Fibroblast of skin of abdomen (primary cell): ENCODE measurements at places on chromosomes 2 and 18.

- no peak for DNase-seq
Observed at GRCh38 chr18:35835833-35836232, 136.6 kb upstream of the RMP24 start.

- DNase-seq: peak; percentile 81
Observed at GRCh38 chr18:68275616-68276015, 439.3 kb downstream of the TMX3 start.

DNA sequence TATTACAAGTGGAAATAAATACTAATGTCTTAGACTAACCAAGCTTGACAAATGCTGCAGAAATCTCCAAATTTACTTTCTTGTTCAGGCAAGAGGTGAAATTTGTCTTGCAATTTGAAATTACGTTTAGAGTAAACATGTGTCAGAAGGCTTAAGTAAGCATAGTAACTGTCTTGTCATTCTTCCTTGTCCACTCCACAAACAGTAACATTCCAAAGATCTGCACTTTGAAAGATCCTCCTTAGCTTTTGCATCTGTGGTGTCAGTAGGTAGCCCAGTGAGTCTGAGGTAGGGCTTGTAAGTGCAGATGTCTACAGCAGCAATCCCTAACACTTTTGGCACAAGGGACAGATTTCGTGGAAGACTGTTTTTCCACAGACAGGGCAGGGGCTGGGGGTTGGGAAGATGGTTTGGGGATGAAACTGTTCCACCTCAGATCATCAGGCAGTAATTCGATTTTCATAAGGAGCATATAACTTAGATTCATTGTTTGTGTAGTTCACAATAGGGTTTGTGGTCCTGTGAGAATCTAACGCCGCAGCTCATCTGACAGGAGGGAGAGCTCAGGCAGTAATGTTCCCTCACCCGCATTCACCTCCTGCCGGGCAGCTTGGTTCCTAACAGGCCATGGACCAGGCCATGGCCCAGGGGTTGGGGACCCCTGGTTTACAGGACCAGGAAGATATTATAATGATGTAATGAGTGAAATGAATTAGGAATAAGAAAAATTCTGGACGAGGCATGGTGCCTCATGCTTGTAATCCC, 18.6 kb downstream of the RASGRP3 start:
- DNase-seq: no peak

- DNase-seq: no peak
Observed at GRCh38 chr18:74436158-74436769, 20.8 kb downstream of the DIPK1C start.

- DNase-seq: peak; percentile 35
Observed at GRCh38 chr2:223837287-223838061, at the start of gene AP1S3. Gene AP1S3 (minus strand): TSS chr2:223837582. CDS start chr2:223837450, 132 bp downstream.

DNA sequence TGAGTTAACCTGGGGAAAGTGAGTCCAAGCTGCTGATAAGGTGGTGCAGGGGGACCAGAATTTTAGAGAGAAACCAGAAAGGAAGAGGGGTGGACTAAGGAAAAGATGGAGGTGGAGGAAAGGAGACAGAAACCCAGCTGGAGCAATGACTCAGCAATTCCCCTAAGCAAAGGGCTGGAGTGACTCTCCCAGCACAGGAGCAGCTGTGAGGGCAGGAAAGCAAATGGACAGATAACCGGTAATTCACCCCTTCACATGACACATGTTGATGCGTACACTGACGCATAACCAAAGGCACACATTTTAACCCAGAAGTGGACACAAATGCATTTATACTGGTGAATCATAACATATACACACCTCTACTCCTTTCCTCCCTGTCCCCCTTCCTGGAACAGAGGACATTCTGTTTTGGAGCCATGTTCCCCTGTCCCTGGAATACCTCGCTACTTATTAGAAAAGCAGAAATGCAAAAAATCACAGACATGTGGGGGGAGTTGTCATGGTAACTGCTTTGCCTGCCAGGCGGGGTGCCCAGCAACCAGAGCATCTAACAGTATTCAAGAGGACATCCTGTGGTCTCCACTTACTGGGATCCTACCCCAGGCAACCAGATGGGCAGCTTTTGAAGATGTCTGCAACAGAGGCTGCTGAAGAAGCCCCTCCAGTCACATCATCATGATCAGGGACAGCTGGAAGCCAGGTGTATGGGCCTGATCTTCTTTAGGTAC, 4.7 kb downstream of the CDK5R2 start:
- DNase-seq: peak; percentile 53

DNA sequence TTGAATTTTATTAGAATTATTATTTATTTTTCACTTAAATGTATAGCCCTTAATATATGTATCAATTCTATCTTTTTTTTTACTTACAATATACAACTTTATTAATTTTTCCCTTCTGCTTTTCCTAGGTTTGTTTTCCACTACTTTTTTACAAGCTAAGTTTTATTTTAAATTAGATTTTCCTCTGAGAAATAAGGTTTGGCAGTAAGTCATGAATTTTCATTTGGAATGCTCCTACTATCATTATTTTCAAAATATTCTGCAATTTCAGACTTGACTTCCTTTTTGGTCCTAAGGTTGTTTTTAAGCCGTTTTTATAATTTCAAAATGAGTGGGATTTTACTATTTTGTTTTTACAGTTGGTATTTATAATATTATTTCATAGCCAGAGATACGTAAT, 222.8 kb upstream of the PIEZO2 start:
- DNase-seq: no peak

- peak; percentile 89 for DNase-seq
Observed at GRCh38 chr2:168210895-168211570, 36.4 kb downstream of the STK39 start.

DNA sequence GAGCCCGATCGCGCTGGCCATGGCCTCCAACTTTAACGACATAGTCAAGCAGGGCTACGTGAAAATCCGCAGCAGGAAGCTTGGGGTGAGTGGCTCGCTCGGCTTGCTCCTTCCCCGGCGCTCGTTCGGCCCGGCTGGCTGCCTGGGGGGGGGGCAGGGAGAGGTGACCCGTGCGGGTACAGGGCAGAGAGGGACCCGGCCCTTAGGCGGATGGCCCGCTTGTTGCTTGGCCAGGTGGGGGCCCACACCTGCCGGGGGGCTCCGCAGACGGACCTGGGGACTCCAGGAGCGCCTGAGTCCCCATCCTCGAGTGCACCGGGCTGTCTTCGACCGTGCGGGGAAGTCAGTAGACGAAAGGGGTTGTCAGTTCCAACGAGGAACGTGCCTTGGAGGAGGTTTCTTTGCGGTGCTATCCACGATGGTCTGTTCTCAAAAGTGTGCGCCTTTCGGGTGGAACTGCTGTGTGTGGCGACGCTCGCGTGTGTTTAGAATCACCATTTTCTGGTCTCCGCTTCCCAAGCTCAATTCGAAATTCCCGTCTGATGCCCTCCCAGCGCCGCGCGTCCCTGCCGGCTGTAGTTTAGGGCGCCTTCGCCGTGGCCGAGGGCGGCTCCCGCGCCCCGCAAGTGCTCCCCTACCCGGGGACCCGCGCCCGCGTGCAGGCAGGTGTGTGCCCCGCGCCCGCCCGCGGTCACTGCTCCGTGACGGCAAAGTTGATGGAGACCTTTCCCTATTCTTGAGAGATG, 711 bp downstream of the DOK6 start:
- DNase-seq: peak; percentile 10

- peak; percentile 93 for DNase-seq
Observed at GRCh38 chr2:31233741-31234682, at the start of gene EHD3. Gene EHD3 (plus strand): TSS chr2:31234152. CDS start chr2:31234622, 470 bp downstream.

- DNase-seq: no peak
Observed at GRCh38 chr18:4017480-4017879, 437.6 kb downstream of the DLGAP1 start.

GRCh38 chr18:75360215-75360614, 67.3 kb downstream of the SMIM21 start:
- DNase-seq: no peak

DNA sequence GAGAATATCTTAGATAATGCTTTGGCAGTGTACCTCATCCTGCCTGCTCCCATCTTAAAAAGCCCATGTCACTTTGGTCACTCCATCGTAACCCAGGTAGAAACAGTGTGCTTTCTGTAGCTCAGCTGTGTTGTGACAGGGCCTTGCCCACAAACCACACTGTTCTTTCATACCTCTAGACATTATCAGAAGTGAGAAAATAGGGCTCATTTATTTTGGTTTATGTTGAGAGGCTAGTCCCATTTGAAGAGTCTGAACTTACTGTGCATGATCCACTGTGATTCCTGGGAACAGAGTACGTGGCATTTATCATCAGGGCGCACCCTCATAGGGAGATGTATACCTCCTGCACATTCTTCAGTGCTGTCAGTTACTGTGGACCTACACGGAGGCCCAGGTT, 69.7 kb downstream of the FEZ2 start:
- no peak for DNase-seq

DNA sequence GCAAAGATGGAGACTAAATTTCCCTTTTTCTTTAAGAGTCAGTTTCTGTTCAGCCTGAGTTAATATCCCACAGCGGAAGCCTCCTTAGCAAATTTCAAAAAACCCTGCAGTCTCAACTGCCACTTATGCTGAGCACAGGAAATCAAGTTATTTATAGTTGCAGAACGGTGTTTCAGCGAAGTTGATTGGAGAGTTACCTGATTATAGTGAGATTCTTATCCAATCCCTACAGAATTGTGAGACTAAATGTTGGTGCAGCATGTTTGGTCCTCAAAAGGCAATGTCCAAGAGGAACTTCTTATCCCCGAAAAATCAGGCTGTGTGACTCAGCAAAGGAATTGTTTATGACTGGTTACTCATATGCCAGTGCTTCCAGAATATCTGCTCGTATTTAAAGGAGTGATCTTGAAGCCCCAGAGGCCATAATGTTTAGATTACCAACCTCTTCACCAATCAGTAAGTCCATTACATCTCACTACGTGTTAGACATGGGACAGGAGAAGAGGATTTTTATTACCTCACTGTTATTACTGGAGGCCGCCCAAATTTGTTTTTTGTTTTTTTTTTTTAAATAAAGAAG, 67.9 kb downstream of the LRRFIP1 start:
- peak; percentile 90 for DNase-seq

- DNase-seq: peak; percentile 92
Observed at GRCh38 chr2:55268907-55269644, at the start of gene MTIF2. Gene MTIF2 (minus strand): TSS chr2:55269231. CDS start chr2:55263858, 5,373 bp downstream.

DNA sequence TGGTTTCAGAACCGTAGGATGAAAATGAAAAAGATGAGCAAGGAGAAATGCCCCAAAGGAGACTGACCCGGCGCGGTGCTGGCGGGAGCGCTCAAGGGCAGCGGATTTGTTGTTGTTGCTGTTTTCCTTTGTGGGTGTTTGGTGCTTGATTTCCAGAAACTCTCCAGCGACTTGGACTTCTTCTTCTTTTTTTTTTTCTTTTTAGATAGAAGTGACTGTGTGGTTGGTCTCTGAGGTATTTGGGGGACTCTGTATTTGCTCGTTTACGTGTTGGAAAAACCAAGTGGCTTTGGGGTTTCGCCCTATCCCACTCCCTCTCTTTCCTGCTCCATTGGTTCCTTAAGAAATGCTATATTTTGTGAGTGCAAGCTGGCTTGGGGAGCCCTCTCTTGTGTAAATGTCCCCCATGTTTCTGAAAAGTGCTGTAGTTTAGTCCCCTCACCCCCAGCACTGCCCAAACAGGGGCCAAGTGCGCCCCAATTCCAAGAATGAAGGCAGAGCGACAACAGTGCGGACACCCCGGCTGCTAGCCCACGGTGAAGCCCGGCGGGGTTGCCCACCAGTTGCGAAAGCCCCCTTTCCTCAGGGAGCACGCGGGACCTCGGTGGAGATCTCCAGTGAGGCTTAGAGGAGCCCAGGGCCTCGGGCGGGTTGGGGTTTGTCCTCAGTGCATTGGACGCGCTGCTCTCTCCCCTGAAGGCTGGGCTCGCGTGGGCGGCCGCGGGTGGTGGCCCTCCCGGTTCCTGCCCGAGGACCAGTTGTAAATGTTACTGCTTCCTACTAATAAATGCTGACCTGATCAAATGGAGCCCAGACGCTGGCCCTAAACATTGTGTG, 1.8 kb downstream of the HOXD9 start:
- DNase-seq: no peak

- DNase-seq: peak; percentile 13
Observed at GRCh38 chr2:158993721-158994587, 25.5 kb downstream of the TANC1 start.

DNA sequence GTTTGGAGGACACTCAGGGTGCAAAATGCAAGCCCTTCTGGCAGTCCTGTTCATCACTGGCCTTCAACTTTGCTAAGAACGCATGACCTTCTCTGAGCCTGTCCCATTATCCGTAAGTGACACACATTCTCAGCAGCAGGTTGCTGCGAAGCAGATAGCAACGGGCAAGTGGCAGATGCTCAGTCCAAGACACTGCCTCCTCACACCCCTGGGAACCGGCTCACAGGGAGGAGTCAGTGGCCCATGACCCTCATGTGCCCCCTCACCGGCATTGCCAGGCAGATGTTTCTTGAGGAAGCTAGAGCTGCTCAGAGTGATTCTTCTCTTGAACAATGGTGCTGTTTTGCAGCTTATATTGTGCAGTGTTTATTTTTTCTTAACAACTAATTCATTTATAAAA, 737.2 kb upstream of the HS6ST1 start:
- DNase-seq: no peak

DNA sequence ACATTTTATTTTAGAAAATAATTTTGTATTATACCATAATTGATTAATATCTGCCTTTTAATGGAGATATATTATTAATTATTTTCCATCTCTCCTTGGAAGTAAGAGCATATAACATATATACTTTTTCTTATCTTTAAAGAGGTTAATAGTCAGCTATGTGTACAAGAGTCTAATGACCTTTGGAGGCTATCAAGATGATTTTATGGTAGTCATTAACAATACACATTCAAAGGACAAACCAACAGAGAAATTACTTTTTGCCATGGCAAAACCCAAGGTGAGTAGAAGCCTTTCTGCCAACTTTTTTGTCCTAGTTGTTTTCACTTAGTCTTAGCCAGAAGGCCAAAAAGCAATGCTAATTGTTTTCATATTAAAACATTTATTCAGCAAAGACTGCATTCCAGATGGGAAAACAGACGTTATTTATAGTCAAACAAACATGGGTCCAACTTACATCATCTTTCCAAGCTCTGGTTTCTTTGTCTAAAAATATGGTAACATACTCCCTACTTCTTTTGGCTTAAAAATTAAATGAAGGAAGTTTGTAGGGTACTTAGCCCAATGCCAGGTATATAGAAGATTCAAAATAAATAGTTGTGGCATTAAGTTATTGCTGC, 9.6 kb upstream of the DYNC2LI1 start:
- DNase-seq: peak; percentile 9

GRCh38 chr2:55843096-55843993, 80.2 kb downstream of the EFEMP1 start:
- peak; percentile 99 for DNase-seq

DNA sequence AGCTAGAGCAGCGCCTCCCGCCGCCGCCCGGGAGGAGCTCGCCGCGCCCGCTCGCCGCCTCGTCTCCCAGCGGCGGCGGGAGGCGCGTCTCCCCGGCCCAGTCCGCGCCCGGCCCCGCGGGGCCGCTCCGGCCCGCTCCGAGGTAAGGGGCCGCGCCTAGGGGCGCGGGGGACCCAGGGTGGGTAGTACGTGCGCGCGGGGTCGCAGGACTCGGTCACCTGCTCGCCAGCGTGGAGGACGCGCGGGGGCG, 259 bp downstream of the NPAS2 start:
- DNase-seq: no peak

DNA sequence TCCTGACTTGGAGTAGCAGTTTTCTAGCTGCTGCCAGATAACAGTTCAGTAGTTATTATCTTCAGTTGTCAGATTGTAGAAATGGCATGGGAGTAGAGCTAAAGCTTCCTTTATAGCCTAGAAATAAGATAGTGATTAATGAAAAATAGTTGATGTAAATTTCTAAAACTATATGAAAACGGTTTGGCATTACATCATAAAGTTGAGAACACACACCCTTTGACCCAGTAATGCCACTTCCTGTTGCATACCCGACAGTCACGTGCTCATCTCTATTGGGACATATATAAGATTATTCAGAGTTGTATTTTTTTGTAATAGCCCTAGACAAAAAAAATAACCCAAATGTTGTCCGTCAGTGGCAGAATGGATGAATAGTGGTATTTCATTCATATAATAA, 39.4 kb upstream of the ASB1 start:
- no peak for DNase-seq
